Kidney epithelial cell (primary cell): ENCODE measurements at places on chromosomes 11 and 22.

GRCh38 chr11:112451250-112451649 lies 190.6 kb upstream of the PLET1 start:
- no peak for DNase-seq

DNA sequence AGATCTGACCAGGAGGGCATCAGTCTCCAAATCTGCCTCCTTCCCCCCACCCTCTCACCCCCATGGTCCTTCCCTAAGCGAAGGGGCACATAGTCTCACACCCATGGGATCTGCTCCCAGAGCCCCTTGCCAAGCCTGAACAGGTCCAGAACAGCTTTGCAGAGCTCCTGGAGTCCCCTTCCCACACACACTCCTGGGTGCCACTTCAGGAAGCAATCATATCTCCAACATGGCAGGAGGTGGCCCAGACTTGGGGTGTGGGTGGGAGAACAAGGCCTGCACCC lies 63.0 kb downstream of the MICAL3 start:
- DNase-seq, result no peak

- DNase-seq, result no peak
Measured at GRCh38 chr11:82007521-82007920, 726.1 kb downstream of the FAM181B start.

- no peak for DNase-seq
Measured at GRCh38 chr11:898540-899190, 11.9 kb downstream of the CHID1 start.

GRCh38 chr11:2718817-2719438 lies 19.1 kb upstream of the KCNQ1OT1 start:
- no peak for DNase-seq

DNA sequence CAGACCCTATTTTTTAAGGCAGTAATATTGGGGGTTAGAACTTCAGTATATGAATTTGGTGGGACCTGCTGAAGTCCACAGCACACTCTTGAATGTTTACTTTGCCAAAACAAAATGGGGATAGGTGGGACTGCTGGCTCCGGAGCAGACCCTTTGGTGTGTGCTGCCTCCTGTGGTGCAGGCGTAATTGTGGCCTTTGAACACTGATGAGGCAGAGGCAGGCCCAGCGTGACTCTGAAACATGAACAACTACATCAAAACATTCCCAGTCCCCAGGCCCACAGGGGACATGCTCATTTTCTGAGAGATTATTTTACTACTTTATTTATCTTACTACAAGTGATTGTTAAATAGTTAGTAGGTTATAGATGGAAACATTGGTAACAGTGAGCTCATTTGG lies 225.0 kb upstream of the TBCEL start:
- no peak for DNase-seq

DNA sequence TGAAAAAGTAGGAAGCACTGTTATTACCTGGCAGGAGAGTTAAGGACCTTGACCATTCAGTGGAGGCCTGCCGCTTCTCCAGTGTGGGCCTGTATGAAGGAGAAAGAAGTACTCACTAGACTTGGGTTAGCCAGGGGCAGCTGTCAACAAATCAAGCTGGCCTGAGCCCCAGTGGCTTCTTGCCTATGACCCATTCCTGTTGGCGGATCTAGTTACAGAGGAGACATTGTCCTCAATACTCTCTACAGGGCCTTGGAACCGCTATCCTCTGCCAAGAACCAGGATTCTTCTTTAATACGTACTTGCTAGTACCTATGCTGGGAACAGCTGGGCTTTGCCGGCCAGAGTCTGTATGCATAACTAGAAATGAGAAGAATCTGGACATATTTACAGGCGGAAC lies 68.1 kb downstream of the ALX4 start:
- no peak for DNase-seq

- no peak for DNase-seq
Measured at GRCh38 chr22:49112661-49113626, 714.7 kb downstream of the BRD1 start.

DNA sequence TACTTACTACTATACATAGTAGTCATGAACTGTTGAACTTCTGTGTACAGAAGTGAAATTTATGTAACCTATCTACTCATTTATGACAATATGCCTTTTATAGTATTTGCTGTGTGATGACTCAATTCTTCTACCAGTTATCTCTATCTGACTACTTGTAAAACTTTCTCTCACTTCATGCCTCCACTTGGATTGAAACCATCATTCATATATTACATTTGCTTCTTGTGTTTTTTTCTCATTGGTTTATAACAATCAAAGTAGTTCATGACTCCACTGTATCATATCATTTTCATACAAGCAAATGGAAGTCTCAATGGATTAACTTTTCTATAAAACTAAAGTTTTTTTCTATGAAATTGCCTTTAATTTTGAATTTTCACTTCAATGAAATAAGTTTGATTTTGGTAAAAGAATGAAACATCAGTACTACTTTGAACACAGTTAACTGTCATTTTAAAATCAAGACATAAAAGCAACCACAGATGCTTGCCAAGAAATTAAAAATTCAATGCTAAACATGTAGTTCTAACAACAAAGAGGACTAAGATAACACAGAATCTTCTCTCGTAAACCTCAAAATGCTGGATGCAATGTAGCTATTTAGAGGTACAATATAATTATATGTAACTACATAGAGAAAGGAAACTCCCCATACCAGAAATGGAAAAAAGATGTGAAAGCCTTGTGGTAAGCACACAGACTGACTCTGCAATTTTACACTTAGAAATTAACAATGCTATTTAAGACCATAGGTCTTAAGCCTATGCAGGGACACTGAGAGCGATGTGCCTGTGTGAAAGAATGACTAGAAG lies 27.6 kb upstream of the EXPH5 start:
- no peak for DNase-seq

DNA sequence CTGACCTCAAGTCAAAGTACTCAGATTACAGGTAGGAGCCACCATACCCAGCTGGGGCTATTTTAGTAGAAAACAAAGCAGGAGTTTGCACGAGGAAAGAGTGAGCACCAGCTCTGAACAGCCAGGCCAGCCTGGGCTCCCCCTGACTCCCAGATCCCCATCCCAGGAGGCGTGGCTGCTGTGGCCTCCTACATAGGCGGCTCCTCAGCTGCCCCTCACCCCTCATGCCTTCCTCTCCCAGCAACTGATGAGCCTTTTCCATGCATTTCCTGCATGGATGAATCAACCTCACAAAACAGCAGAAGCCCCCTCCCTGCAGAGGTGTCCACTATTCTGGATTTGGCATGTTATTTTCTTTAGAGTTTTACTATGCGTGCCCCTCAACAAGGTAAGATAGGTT lies 10.5 kb upstream of the FLRT1 start:
- DNase-seq, result no peak

DNA sequence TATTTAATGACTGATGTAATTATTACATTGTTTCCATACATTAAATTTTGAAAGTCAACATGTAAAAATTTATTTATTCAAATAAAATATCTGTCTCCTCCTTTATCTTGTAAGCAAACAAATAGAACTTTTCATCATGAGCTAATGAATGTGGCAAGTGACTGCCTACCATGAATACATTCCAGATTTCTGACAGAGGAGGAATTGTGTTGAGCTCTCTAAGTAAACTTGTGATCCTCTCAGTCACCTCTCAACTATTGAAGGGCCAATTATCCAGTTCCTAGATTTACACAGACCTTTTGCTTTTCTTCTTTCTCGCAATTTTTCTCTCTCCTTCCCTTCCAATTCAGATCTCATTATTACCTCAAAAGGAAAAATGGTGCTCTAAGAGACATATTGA lies 21.5 kb downstream of the PRRG4 start:
- DNase-seq, result no peak
